ENCODE measurements at places on chromosomes 11 and 22. TPM values are rescaled to one million over a fixed set of nuclear protein-coding genes. Genes with fewer than 3 reads are reported as not detected.

DNA sequence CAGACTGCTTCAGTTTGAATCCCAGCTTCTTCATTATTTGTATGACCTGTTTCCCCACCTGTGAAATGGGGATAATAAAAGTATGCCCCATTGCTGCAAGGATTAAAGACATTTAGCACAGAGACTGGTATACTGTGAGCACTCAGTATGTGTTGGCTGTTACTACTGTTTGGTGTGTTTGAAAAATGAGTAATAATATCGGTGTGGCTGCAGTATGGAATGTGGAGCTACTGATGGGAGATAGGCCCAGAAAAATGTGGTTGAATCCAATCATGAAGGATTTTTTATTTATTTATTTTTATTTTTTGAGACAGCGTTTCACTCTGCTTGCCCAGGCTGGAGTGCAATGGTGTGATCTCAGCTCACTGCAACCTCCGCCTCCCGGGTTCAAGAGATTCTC lies 9.1 kb upstream of the C1QTNF4 start:
- H3K27ac ChIP-seq: no peak overlapping the region
- no peak overlapping the region for H3K4me3 ChIP-seq
- H3K27me3 ChIP-seq: no peaks in the 10 kb centered on the region
- H3K36me3 ChIP-seq: no peaks in the 10 kb centered on the region
- H3K4me1 ChIP-seq: peaks cover 14% of the 10 kb centered on the region
- DNase-seq: no peak

- no peak for DNase-seq
- H3K4me1 ChIP-seq: no peaks in the 10 kb centered on the region
- H3K36me3 ChIP-seq: no peaks in the 10 kb centered on the region
- H3K4me3 ChIP-seq: no peak overlapping the region
- H3K27me3 ChIP-seq: no peaks in the 10 kb centered on the region
These were observed 174.3 kb upstream of the FAT3 start for GRCh38 chr11:92050305-92050704.

GRCh38 chr22:41350087-41350486 lies 31.7 kb upstream of the TEF start:
- H3K36me3 ChIP-seq: peaks cover 82% of the 10 kb centered on the region
- DNase-seq: no peak
- no peak overlapping the region for H3K4me3 ChIP-seq
- no peaks in the 10 kb centered on the region for H3K4me1 ChIP-seq
- no peak overlapping the region for H3K27ac ChIP-seq
- H3K27me3 ChIP-seq: no peaks in the 10 kb centered on the region

- H3K27ac ChIP-seq: no peak overlapping the region
- H3K27me3 ChIP-seq: no peaks in the 10 kb centered on the region
- H3K4me1 ChIP-seq: no peaks in the 10 kb centered on the region
- H3K4me3 ChIP-seq: no peak overlapping the region
- no peak for DNase-seq
These were observed 63.2 kb upstream of the BIRC3 start for GRCh38 chr11:102254047-102254446.

- peaks cover 33% of the 10 kb centered on the region for H3K4me1 ChIP-seq
- peak overlapping the region; percentile 47 for H3K4me3 ChIP-seq
- H3K27ac ChIP-seq: peak overlapping the region; percentile 59
- no peaks in the 10 kb centered on the region for H3K36me3 ChIP-seq
- H3K27me3 ChIP-seq: peaks cover 65% of the 10 kb centered on the region
- no peak for DNase-seq
These were observed 1.9 kb downstream of the NLRP6 start for GRCh38 chr11:279966-280705.

- peak overlapping the region; percentile 86 for H3K27ac ChIP-seq
- no peaks in the 10 kb centered on the region for H3K36me3 ChIP-seq
- DNase-seq: peak; percentile 70
These were observed 456 bp upstream of the PARVB start for GRCh38 chr22:44023404-44024287.

DNA sequence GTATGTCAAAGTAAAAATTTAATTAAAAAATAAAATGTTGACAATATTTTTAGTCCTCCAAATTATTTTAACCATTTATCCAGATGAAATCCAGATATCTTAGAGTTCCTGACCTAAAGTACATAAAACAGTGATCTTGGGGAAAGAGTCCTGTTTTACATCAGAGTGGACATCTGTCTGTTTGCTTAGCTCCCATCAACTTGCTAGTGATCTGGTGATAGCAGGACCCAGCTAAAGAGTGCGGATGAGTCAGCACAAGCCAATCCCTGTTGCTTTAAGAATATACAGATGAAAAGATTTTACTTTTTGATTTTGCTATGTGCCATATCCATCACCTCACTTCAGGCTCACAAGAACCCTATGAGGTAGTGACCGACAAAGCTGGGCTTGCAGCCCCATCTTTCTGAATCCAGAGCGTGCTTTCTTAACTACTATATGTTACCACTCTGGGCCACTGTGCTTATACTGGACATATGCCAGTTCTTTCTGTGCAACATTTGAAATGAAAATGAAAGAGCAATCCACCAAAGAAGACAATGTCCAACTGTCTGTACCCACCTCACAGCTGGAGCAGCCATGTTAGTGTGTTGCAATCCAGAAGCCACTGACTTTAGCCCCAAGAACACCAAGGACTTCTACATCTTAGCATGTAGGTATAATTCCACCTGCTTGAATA lies 167.6 kb upstream of the SESN3 start:
- no peaks in the 10 kb centered on the region for H3K36me3 ChIP-seq
- H3K27ac ChIP-seq: no peak overlapping the region
- H3K4me3 ChIP-seq: no peak overlapping the region
- no peaks in the 10 kb centered on the region for H3K4me1 ChIP-seq
- no peaks in the 10 kb centered on the region for H3K27me3 ChIP-seq

- H3K4me1 ChIP-seq: peaks cover 48% of the 10 kb centered on the region
- H3K27me3 ChIP-seq: peaks cover 7% of the 10 kb centered on the region
- no peaks in the 10 kb centered on the region for H3K36me3 ChIP-seq
- H3K27ac ChIP-seq: peak overlapping the region; percentile 79
- no peak overlapping the region for H3K4me3 ChIP-seq
These were observed 59.7 kb upstream of the RASD2 start for GRCh38 chr22:35480627-35481550.

- no peaks in the 10 kb centered on the region for H3K36me3 ChIP-seq
- no peak overlapping the region for H3K27ac ChIP-seq
- no peak overlapping the region for H3K4me3 ChIP-seq
- DNase-seq: no peak
- no peaks in the 10 kb centered on the region for H3K27me3 ChIP-seq
These were observed 195.7 kb upstream of the API5 start for GRCh38 chr11:43116071-43116470.

GRCh38 chr11:12110714-12111548 lies 541 bp downstream of the MICAL2 start:
- H3K4me3 ChIP-seq: peak overlapping the region; percentile 88
- peaks cover 51% of the 10 kb centered on the region for H3K4me1 ChIP-seq
- no peaks in the 10 kb centered on the region for H3K36me3 ChIP-seq
- DNase-seq: no peak
- peak overlapping the region; percentile 88 for H3K27ac ChIP-seq

GRCh38 chr11:63623513-63624140 lies 9.4 kb upstream of the PLAAT3 start:
- H3K36me3 ChIP-seq: peaks cover 10% of the 10 kb centered on the region
- peaks cover 55% of the 10 kb centered on the region for H3K4me1 ChIP-seq
- no peaks in the 10 kb centered on the region for H3K27me3 ChIP-seq
- no peak overlapping the region for H3K4me3 ChIP-seq
- no peak for DNase-seq

DNA sequence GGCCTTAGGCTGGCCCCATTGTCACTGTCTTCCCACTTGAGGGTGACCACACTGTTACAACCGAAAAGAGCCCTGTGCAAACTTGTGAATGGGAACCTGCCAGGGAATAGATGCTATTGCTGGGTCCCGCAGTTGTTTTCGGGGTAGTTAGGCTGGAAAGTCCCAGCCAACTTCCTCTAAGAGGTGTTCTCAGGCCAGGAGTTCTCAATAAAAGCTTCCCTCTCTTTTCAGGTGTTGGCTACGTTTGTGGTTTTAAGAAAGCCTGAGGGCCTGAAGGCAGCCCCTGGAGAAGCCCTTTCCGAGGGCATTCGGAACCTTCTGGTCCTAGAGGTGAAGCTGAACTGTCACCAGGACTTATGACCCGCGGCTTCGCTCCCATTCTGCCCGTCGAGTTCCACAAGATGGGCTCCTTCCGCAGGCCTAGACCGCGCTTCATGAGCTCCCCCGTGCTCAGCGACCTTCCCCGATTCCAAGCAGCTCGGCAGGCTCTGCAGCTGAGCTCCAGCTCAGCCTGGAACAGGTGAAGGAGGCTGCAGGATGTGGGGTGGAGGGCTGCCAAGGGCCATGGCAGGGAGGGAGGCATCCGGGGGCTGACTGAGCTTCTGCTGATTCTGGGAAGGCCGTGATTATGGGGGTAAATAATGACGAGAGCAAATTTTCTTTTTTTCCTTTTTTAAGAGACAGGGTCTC lies 104.8 kb downstream of the PRR5L start:
- DNase-seq: no peak
- H3K36me3 ChIP-seq: peaks cover 28% of the 10 kb centered on the region
- no peaks in the 10 kb centered on the region for H3K4me1 ChIP-seq
- no peaks in the 10 kb centered on the region for H3K27me3 ChIP-seq
- H3K4me3 ChIP-seq: no peak overlapping the region

GRCh38 chr11:125441648-125442410 lies 54.2 kb downstream of the FEZ1 start:
- no peak for DNase-seq
- no peak overlapping the region for H3K4me3 ChIP-seq
- no peaks in the 10 kb centered on the region for H3K27me3 ChIP-seq
- H3K27ac ChIP-seq: no peak overlapping the region
- no peaks in the 10 kb centered on the region for H3K4me1 ChIP-seq
- peaks cover 18% of the 10 kb centered on the region for H3K36me3 ChIP-seq

- H3K27ac ChIP-seq: no peak overlapping the region
- no peak for DNase-seq
- no peaks in the 10 kb centered on the region for H3K36me3 ChIP-seq
These were observed 129.2 kb downstream of the CTTN start for GRCh38 chr11:70527429-70528045.

DNA sequence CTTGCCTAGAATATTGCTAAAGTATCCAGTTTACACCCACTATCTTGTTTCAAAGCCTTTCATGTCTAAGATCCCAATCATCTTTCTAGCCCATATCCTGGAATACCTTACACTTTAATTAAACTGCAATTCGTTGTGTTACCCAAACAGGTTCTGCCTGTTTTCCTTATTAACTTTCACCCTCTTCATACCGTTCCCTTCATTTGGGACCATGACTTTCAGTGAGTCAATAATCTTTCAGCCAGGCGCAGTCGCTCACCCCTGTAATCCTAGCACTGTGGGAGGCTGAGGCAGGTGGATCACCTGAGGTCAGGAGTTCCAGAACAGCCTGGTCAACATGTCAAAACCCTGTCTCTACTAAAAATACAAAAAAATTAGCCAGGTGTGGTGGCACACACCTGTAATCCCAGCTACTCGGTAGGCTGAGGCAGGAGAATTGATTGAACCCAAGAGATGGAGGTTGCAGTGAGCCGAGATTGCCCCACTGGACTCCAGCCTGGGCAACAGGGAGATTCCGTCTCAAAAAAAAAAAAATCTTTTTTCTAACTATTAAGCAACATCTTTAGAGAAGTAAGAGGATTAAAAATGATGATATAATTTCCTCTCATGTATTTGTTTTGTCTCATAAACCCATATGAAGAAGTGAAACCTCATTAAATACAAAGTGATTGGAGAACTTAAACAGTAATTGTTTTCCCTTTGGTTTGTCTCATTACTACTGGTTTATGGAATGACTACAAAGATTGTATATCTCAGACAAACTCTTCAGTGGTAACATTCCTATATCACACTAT lies 20.7 kb downstream of the DMC1 start:
- no peak overlapping the region for H3K4me3 ChIP-seq
- DNase-seq: peak; percentile 69
- no peak overlapping the region for H3K27ac ChIP-seq
- H3K36me3 ChIP-seq: no peaks in the 10 kb centered on the region
- no peaks in the 10 kb centered on the region for H3K4me1 ChIP-seq

- peak overlapping the region; percentile 77 for H3K27ac ChIP-seq
- H3K36me3 ChIP-seq: peaks cover 39% of the 10 kb centered on the region
- no peak overlapping the region for H3K4me3 ChIP-seq
- H3K27me3 ChIP-seq: no peaks in the 10 kb centered on the region
- H3K4me1 ChIP-seq: peaks cover 72% of the 10 kb centered on the region
- peak; percentile 31 for DNase-seq
These were observed 12.9 kb downstream of the CD59 start for GRCh38 chr11:33723238-33723881.

- H3K4me3 ChIP-seq: no peak overlapping the region
- DNase-seq: no peak
- H3K4me1 ChIP-seq: no peaks in the 10 kb centered on the region
- no peaks in the 10 kb centered on the region for H3K27me3 ChIP-seq
- H3K27ac ChIP-seq: no peak overlapping the region
These were observed 7.3 kb downstream of the DENND6B start for GRCh38 chr22:50319503-50319951.

DNA sequence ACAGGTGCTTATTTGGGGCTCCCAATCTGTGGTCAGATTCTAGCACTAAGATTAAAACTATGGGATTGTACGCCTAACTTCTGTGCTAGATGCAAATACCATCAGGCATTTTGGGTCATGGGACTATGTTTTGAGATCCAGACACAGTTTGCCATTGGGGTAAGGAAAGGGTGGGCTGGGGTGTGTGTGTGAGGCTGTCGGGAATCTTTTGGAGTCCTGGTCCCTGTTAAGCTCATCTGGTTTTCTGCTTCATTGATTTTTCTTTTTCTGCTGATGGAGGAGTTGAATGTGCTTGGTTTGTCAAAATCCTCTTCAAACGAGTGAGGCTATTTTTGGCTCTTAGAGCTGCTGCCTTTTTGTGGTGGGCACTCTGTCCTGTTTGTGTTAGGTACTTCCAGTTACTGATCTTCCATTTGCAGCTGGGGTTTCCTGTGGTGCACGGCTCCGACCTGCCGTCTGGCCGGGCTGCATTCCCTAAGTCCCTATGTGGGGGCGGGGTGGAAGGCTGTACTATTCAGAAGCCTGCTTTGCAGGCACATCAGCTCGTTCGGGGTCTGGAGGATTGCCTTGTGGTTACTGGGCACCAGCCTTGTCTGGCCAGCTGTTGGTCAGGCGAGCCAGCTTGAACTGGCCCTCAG lies 2.9 kb downstream of the BCR start:
- H3K4me1 ChIP-seq: peaks cover 65% of the 10 kb centered on the region
- H3K27me3 ChIP-seq: no peaks in the 10 kb centered on the region
- peak overlapping the region; percentile 24 for H3K27ac ChIP-seq

DNA sequence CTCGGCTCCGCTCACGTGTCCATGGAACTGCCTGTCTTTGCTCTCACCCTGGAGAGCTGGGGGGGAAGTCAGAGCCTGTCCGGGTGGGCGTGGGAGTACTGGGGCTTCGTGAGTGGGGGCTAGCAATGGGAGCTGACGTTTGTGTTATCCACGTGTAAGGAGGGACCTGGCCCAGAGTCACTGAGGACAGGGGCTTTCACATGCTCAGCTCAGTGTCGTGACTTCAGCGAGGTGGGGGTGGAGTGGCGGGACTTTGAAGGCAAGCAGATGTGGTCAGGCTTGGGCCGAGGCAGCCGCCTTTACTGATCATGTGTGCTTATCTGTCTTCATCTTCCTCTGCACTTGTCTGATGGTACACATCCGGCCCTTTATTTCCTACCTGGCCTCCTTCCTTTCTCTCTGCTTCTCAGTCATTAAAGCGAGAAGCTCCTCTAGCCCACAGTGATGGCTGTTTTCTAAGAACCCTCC lies 113.1 kb upstream of the NNMT start:
- H3K27ac ChIP-seq: peak overlapping the region; percentile 92
- no peak for DNase-seq
- peaks cover 50% of the 10 kb centered on the region for H3K4me1 ChIP-seq
- H3K36me3 ChIP-seq: peaks cover 20% of the 10 kb centered on the region
- no peaks in the 10 kb centered on the region for H3K27me3 ChIP-seq

GRCh38 chr11:11318961-11319360 lies 34.1 kb downstream of the CSNK2A3 start:
- no peak overlapping the region for H3K4me3 ChIP-seq
- no peaks in the 10 kb centered on the region for H3K27me3 ChIP-seq

The CHRNA10 gene
- 1.2 TPM for polyA plus RNA-seq

The TNNT3 gene
- polyA plus RNA-seq: 14.5 TPM

The SMIM35 gene
- not detected for polyA plus RNA-seq

The JAML gene
- 3.7 TPM for polyA plus RNA-seq
